NCI-H748 treated with DMSO at 0.1 percent for 48 hours (cell line): ENCODE measurements at places on chromosomes 3 and 15.

GRCh38 chr3:32186876-32187275 is 51.6 kb upstream of the CMTM8 start:
- DNase-seq = no peak

DNA sequence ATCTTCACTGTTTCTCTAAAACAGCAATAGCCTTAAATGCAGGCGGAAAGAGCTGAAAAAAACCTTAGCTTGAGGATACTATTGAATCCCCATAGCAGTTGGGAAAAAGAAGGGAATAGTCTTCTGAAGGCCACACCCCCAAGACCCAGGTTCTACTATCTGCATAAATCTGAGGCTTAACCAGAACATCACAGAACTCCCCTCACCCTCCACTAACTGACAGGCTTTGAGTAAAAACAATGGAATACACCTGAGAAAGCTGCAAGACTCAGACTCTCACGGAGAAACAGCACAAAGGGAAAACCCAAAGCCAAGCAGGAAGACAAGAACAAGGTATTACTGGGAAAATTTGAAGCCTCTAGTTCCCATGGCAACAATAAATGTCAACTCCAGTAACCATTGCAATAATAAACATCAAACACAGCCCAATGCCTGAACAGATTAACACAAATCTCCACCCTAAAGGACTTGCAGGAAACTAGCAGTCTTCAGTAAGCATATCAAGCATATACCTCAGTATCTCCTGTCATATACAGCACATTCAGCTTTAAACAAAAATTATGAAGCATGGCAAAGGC is 56.4 kb downstream of the TMCC1 start:
- no peak for DNase-seq

GRCh38 chr3:39378088-39378487 is 5.1 kb upstream of the SLC25A38 start:
- no peak for DNase-seq

DNA sequence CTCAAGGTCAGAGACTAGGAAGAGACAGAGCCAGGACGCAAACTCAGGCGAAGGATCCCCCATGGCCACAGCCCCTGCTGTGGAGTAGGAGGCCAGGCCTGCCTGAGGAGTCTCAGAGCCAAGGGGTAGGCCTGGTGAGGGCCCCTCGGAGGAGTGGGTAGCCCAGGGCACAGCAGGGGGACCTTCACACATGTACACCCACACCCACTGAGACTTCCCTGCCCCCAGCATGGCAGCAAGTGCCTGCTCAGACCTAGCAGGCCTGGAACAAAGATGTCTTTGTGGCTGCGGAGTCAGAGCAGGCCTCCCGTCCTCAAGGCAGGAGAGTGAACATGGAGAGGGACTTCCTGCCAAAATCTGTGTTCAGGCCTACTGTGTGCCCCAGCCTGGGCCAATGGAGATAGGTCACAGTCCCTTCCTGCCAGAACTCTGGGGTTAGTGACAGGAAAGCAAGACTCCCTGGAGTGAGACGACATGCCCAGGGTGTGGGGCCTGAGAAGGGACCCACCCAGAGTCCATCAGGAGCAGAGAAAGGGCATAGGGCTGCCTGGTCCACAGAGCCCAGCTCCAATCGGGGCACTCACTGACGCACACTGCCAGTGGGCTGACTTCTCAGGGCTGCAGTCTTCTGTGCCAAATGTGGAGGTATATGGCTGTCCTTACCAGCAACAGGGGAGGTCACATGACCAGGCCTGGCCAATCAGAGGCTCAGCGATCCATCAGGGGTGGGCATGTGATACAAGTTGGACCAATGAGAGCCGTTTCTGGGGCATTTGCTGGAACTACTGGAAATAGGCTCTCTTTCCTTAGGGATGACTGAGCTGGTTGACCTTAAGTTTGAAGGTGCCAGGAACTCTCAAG is 2.3 kb downstream of the GRIP2 start:
- no peak for DNase-seq

GRCh38 chr3:8911781-8912180 is 51.5 kb downstream of the RAD18 start:
- no peak for DNase-seq

- no peak for DNase-seq
Measured at GRCh38 chr3:83662381-83662960, 1296.3 kb upstream of the CADM2 start.

- DNase-seq = no peak
Measured at GRCh38 chr3:156859578-156859977, 33.4 kb downstream of the LEKR1 start.

DNA sequence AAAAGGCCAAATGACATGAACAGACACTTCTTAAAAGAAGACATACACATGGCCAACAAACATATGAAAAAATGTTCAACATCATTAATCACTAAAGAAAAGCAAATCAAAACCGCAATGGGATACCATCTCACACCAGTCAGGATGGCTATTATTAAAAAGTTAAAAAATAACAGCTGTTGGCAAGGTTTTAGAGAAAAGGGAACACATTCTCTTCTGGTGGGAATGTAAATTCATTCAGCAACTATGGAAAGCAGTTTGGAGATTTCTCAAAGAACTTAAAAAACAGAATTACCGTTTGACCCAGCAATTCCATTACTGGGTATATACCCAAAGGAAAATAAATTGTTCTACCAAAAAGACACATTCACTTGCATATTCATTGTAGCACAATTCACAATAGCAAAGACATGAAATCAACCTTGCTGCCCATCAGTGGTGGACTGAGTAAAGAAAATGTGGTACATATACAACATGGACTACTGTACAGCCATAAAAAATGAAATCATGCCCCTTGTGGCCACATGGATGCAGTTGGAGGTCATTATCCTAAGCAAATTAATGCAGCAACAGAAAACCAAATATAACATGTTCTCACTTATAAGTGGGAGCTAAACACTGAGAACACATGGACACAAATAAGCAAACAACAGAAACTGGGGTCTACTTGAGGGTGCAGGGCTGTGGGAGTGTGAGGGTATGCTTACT is 190.7 kb upstream of the MCTP2 start:
- DNase-seq = no peak

- DNase-seq = no peak
Measured at GRCh38 chr3:127417709-127418559, 130.1 kb upstream of the PRR20G start.

DNA sequence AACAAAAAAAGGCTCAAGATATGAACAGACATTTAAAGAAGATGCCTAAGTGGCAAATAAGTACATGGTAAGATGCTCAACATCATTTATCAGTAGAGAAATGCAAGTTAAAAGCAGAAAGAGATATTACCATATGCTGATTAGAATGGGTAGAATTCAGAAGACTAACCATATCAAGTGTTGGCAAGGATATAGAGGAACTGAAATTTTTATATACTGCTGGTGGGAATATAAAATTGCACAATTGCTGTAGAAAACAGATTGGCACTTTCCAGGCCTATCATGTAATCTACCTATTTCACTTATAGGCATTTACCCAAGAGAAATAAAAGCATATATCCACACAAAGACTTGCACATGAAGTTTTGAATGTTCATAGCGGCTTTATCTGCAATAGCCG is 17.1 kb downstream of the SLC28A1 start:
- DNase-seq = no peak

GRCh38 chr3:124260206-124260915 is 268.4 kb upstream of the ROPN1 start:
- DNase-seq = no peak

GRCh38 chr15:53208751-53209150 is 418.6 kb upstream of the ONECUT1 start:
- no peak for DNase-seq

DNA sequence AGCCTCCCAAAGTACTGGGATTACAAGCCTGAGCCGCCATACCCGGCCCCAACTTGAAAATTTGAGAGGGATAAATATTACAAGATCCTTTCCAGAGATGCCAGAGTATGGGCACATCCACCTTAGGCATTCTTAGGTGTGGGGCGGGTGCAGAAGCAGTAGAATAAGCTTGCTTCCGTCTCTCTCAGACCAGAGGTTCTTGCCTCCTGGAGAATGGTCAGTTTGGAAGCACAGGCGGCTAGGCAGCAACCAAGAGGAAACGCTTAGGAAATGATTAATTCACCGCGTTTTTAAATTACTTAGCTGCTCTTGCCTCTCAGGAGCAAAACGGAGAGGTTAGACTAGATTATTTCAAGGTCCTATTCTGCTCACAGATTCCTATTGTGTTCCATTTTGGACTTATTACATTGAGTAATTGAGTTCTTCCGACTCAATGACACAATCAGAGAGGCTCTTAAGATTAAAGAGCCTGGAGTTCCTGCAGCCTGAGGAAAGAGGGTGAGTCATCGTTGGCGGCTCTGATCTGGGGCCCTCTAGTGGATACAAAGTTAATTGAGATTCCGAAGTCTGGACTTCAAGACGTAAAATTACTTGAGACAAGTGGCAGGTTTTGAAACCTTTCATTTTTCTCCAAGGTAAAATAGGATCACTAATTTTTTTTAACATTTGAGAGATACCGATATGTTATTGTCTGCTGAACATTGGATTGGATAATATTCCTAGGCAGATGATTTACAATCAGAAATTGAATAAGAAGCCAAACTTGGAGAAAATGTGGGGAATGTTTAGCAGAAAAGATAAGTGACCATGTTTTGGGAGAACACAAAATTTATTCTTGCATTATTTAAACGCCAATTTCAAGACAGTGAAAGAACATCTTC is 5.8 kb upstream of the TOPAZ1 start:
- peak; percentile 36 for DNase-seq

GRCh38 chr15:76185716-76186115 is 125.6 kb downstream of the ETFA start:
- peak; percentile 5 for DNase-seq

DNA sequence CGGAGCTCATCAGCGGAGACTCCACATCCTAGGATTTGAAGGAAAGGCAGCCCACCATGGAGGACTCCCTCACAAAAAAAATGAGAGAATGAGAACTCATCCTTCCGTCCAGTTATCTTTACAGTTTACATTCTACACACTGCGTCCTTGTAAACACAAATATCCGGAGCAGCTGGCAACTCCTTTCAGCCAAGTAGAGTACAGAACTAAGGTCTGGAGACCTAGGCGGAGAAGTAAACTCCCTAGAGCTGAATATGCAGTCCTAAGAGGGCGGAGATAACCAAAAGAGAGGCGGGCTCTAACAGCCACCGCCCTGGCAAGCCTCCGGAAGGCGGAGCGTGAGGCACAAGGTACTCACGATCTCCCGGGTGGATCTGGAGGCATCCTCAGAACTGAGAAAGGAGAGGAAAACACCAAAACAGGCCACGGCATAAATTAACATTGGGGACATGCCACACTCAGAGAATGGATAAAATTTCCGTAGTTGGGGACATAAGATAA is 924 bp upstream of the SIN3A start:
- DNase-seq = peak; percentile 61

GRCh38 chr3:123064914-123065313 is 1.9 kb upstream of the PDIA5 start:
- no peak for DNase-seq

GRCh38 chr3:152196782-152197181 is 71.9 kb upstream of the MBNL1 start:
- DNase-seq = no peak

DNA sequence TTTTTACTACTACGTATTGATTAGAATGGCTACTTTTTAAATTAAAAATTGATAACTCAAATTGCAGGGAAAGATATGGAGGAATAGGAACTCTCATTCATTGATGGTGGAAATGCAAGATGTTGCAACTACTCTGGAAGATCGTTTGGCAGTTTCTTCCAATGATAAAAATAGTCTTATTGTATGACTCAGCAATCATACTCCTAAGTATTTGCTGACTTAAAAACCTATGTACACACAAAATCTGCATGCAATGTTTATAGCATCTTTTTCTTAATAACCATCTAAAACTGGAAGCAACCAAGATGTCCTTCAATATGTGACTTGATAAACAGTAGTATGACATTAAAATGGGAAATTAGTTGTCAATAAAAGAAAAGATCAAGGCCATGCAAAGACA is 87.4 kb upstream of the LRRC3B start:
- no peak for DNase-seq

DNA sequence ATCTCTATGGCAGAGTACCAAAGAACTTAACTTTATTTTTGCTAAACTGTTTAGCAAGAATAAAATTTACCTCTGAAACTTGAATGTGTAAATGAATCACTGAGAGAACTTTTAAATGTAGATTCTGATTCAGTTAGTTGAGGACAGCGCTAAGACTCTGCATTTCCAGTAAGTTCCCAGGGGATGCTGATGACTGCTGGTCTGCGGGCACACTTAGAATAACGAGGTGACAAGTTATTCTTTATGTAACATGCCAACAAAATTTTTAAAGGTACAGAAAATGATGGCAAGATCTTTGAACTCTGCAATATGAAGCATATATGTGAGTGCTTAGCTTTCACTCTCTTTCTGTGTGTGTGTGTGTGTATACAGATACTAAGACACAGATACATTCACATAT is 56.4 kb downstream of the TGFBR2 start:
- no peak for DNase-seq

- peak; percentile 64 for DNase-seq
Measured at GRCh38 chr3:94961423-94962100, 898.7 kb downstream of the NSUN3 start.

- no peak for DNase-seq
Measured at GRCh38 chr3:146387566-146387965, 81.8 kb downstream of the PLSCR2 start.

- no peak for DNase-seq
Measured at GRCh38 chr15:28114114-28114455, 15.0 kb upstream of the OCA2 start.

DNA sequence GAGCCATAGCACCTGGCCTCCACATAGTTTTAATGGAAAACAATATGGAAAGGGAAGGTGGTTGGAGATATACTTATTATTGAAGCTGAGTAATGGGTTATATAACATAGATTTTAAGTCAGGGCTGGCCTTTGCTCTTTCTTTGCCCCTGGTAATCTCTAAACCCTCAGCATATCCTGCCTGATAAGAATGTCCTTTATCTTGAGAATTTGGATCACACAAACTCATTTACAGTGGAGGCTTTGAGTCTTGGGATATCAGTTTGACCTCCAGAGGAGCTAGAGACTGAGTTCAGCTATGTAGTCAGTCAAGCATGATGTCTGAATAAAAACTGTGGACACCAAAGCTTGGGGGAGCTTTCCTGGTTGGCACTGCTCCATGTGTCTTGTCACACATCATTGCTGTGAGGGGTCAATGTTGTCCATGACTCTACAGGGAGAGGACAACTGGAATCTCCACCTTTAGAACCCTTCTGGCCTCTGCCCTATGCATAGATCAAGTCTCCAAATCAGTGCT is 9.0 kb upstream of the C3orf33 start:
- no peak for DNase-seq

DNA sequence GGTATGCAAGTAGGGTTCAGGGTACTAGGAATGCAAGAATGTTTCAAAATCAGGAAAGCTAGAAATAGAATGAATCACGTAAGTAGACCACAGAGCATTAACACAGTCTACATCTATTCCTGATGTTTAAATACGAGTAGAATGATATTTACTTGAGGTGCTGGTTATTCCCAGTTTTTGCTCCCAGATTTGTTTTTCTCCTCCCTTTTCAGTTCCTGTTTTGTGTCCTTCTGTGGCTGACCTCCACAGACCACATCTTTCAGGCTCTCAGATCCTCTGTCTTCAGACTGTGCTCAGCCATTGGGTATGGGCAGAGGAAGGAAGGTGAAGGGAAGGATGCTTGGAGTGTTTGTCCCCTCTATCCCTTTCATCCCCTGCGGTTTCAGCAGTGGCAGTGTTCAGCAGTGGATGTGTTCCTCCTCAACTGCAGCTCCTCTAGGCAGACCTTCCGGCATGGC is 276.6 kb downstream of the ZNF621 start:
- no peak for DNase-seq
